NCI-H2171 (cell line): ENCODE measurements at places on chromosomes 12 and 14.

DNA sequence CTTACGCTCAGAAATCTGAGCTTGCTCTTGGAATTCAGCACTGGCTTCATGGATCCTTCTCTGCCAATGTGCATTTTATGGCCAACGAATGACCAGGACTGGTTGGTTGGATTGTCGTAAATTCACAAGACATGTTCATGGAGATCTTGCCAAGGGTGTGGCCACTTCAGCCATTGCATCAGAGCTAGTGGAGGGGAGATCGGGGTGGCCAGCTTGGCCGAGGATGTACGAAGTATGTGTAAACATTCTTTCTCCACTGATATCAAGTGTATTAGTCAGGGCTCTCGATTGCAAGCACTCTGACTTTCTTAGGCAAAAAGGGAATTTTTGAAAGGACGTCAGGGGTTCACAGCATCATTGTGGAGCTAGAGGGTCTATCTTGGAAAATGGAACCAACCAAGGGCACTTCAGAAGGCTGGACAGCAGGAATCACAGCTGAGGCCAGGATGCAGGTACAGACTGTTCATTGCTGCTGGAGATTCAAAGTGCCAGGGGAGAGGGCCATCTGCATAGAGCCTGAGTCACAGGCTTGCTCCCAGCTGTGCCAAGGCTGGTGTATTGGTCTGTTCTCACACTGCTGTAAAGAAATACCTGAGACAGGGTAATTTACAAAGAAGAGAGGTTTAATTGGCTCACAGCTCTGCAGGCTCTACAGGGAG lies 32.9 kb upstream of the ADGRD1 start:
- DNase-seq = no peak

DNA sequence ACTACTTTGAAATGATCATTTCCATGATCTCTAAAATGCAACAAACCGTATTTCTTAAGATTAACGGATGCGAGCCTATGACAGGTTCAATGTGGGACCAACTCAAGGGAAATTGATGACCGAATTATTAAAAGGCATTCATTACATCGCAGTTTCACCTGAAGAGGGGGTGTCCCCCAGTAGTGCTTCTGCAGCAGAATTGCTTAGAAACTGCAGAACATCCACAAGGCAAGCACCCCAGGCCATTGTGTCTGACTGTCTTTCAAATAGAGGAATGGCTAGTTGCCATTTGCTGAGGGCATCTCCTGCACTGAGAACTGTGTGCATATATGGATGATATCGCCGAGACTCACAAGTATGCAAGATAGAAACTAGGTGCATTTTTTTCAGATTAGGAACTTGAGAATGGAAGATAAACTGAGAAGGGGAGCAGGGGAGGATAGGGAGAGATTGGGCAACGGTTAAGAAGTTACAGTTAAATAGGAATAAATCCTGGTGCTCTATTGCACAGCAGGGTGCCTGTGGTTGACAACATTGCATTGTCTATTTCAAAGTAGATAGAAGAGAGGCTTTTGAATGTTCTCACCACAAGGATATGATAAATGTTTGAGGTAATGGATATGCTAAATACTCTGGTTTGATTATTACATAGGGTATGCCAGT lies 234.3 kb upstream of the PLEKHG7 start:
- no peak for DNase-seq

DNA sequence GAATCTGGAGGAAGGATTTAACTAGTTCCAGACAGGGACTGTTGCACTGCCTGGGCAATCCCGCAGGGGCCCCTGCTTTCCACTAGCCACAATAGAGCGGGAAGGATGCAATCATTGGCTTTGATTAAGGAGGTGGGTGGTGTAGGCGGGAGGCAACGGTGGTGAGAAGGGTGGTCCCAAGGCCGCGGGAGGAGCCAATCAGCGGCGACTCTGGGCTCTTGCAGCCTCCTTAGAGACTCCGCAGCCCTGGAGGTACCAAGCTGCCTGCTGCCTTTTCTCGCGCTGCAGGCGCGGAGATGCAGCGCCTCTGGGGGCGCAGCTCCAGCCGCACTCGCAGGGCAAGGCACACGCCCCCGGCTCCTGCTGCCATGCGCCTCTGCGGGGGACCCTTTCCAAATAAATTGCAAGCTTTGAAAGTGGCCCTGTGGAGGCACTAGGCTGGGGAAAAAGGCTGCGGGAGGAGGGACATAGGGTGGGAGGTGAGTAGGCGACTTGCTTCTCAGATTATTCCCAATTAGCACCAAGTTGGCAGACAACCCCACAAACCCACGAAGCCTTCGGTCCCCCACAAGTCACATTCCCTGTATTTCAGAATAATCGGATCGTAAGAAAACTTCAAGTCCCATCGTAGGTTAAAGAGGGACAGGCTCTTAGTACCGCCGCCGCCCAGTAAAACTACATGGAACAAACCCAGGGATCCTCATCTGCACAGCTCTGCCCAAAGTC lies 858 bp upstream of the KCNA1 start:
- DNase-seq = no peak

DNA sequence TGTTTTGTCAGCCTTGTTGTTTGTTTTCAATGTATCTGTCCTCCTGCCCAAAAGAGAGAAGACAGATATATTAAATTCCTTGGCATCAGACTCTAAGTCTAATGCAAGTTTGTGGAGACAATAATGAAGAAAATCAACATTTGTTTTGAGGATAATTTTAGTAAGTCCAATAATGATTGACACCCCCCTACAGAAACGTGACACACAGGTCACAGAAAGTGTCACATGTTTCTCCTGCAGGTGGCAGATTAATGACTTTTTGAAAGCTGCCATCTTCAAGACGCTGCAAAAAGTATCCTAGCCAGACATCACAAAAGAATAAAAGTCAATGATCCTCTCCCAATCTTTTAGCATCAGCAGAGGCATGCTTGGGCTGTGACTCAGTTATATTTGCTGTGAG lies 378.8 kb upstream of the TMPO start:
- no peak for DNase-seq
